ENCODE measurements at places on chromosomes 4 and X.

- no peak for DNase-seq
Measured at GRCh38 chr4:22240814-22241213, 275.1 kb downstream of the ADGRA3 start.

DNA sequence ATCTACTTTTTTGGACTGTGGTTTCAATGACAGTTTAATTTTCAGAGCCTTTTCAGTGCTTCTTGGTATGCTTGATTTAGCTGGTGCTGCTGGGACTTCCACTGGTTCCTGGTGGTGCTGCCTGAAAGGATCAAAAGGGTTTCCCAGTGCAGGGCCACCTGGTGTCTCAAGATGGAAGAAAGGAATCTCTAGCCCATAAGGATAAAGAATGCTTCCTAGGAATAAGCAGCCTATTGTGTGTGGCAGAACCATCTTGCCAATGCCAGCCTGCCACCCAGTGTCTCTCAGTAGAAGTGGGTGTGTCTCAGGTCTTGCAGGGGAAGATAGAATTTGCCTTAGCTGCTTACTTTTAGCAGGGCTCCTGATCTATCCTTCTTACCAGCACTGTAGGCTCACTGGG, 15.0 kb upstream of the RAI2 start:
- no peak for DNase-seq

DNA sequence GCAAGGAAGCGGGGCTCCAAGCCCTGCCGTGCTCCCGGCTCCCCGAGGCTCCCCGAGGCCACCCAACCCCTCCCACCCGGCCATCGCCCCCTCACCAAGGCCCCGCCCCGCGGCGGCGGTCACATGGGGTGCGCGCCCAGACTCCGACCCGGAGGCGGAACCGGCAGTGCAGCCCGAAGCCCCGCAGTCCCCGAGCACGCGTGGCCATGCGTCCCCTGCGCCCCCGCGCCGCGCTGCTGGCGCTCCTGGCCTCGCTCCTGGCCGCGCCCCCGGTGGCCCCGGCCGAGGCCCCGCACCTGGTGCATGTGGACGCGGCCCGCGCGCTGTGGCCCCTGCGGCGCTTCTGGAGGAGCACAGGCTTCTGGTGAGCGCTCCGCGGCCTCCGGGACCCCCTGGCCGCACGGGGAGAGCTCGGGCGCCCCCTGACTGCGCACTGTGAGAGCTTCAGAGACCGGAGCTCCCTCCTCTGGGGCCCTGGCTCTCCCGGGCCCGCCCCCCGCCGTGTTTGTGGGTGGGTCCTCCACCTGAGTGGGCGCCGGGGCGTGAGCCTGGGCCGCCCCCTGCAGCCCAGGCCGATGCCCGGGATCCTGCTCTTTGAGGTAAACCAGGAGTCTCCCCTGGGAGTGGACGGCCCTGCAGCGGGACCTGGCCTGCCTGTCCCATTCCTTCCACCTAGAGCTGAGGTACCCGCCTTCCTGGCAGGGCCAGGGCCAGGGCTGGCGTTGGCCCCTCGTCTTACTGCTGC, at the start of gene IDUA:
IDUA (plus strand) TSS at position 166 of the 745 bp plus-strand sequence; CDS start at position 207, 41 bp downstream.
- DNase-seq, result peak; percentile 88

GRCh38 chr4:79651456-79651855, 243.4 kb upstream of the GK2 start:
- DNase-seq, result no peak

GRCh38 chr4:112731715-112732114, 94.8 kb downstream of the LARP7 start:
- no peak for DNase-seq

DNA sequence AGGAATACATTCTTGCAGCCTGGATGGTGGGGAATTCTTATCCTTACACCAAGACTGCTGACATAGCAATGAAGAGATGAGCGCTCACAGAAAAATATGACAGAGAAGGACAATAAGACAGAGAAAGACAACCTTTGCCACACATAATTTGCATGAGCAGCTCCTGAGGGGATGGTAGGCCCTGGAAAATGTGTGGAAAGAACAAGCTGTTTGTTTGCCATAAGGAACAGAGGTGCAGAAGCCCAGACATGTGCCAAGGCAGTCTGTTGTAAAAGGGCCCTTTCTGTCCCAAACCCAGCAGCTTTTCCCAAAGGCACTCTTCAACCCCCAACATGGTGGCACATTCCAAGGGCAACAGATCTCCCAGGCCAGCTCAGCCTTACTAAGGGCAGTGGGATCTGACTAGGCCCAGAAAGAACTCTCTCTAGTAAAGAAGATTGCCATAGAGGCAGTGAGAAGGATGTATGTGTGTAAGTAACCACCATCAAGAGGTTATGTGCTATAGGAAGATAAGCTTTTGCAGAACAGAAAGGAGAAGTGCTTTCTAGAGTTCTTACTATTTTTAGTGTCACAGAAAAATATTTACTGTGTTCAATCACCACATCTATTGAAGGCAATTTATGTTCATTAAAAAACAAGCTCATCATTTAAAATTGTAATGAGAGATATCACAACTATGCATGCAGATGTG, 287.0 kb upstream of the RASGEF1B start:
- DNase-seq, result no peak

GRCh38 chr4:47837094-47837907, 566 bp downstream of the CORIN start:
- peak; percentile 41 for DNase-seq

DNA sequence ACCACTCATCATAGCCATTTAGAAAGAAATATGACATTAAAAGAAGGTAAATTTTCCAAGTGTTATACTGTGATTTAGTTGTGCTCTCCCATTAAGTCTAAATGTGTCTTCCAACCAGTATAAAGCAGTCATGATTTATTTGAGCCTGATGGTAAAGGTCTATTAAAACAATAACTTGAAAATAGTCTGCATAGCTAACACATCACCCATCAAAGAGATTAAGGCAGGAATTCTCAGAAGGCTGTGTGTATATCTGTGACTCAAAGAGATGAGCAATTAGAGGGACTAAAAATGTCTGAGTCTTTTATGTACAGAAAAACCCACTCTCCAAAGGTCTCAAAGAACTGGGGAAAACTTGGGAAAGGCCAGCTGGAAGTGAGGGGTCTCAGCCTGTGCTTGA, 70.3 kb upstream of the IQCM start:
- DNase-seq, result no peak

DNA sequence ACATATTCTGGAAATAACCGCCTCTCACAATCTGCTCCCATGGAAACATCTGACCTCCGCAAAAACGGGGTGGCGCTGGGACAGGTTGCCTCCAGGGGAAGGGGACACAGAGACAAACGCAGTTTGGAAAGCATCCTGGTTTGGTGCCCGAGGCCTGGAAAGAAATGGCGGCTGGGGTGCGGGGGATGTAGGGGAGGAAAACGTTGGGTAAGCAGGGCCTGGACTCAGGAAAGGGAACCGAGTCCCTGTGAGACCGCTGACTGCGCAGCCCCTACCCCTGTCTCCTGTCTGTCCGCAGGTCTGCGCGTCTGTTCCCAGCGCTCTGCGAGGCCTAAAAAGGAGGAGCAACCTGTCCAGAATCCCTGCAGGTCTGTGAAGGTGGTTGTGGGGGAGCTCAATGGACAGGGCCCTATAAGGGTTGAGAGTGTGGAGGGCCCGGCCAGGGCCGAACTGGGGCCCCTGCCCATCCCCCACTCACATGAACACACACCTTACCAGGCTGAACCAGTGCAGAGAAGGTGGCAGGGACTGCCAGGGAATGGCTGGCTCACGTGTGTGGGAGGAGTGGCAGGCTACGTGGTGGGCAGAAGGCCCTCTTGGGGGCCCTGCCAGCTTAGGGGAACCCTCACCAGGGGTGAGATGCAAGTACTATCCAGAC, 672 bp downstream of the TCEAL3 start:
- DNase-seq, result no peak

DNA sequence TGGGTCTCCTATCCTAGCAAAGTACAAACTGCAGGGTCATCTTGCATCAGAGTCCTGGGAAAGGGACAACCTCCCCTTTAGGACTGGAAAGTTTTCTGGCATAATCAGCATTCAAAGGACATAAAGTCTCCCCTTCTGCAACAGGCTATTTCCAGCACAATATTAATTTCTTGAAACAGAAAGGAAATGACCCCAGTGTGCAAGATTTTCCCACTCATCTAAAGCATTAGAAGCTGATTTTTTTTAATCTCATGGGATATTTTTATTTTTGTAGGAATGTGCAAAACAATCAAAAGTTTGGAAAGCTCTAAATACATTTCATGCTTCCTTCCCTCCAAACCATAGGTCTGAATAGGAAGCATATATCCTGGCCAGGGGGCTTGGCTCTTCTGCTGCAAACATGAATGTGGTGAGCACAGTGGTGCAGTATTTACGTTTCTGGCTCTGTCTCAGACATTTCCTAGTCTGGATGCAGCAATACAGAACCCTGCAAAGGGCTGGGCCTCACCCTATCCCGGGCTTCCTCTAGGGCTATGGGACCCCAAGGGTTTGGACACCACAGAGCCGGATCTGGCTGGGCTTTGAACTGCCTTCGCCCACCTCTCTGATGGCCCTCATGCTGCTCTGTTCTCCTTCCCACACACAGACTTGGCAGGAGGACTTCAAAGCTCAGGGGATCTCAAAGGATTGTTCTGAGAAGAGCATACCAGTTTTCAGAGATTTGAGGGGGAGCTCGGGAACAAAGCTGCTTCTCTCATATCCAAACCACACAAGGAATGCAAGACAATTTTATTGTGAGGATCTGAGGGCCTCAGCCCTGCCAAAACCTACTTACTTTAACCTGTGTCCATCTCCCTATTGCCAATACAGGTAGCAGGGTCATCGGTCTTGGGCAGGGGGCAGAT, 64.9 kb downstream of the POLR2B start:
- DNase-seq, result no peak

GRCh38 chrX:10109695-10110094, 47.1 kb upstream of the CLCN4 start:
- DNase-seq, result no peak

DNA sequence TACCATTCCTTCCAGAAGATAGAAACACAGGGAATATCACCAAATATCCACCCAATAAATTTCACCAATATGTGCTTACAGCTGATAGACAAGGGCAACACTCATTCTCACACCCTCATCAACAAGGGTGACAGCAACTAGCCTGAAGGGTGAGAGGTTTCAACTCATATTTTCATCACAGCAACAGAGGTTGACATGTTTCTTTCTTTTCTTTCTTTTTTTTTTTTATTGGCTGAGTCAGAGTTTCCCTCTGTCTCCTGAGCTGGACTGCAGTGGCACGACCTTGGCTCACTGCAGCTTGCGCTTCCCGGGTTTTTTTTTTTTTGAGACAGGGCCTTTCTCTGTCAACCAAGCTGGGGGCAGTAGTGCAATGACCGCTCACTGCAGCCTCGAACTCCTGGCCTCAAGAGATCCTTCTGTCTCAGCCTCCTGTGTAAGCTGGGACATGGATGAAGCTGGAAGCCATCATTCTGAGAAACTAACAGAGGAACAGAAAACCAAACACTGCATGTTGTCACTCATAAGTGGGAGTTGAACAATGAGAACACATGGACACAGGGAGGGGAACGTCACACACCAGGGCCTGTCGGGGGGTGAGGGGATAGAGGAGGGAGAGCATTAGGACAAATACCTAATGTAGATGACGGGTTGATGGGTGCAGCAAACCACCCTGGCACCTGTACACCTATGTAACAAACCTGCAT, 27.5 kb upstream of the ASMTL start:
- DNase-seq, result no peak

- peak; percentile 23 for DNase-seq
Measured at GRCh38 chrX:119502727-119503483, 34.7 kb downstream of the SLC25A5 start.

- DNase-seq, result no peak
Measured at GRCh38 chr4:110544594-110544993, 68.6 kb downstream of the ENPEP start.

- no peak for DNase-seq
Measured at GRCh38 chr4:148116969-148117368, 325.2 kb downstream of the NR3C2 start.

GRCh38 chr4:107453987-107454386, 266.0 kb downstream of the PAPSS1 start:
- DNase-seq, result no peak

GRCh38 chr4:141614878-141615586, 21.4 kb upstream of the IL15 start:
- DNase-seq, result no peak

DNA sequence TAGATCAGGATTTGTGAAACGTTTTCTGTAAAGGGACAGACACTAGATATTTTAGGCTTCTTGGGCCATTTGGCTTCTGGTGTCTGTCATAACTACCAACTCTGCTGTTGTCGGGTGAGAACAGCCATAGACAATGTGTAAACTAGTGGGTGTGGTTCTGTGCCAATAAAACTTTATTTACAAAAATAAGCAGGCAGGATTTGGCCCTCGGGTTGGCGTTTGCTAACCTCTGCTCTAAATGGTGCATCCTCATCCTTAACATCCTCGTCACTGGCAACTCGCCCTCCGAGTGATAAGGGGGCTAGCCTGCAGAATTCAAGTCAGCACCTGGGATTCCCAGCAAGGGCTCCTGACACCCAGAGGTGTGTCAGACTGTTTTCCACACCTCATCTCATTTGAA, 105.8 kb upstream of the MSX1 start:
- no peak for DNase-seq

- DNase-seq, result no peak
Measured at GRCh38 chr4:130545596-130545995, 1449.6 kb downstream of the C4orf33 start.

DNA sequence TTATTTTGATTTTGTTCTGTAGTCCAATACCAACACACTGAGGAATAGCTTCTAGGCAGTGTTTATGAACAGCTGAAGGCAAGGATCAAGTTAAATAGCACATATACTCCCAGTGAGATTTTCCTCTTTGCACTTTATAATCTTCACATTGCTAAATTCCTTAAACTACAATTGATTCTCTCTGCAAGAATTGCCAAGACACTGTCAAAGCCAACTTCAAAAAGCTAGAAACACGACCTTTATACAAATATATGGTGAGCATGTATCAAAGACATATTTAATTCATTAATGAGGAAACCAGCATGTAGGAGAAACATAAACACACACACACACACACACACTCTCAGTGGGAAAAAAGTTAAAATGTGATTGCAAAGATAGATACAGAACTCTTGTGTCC, 86.4 kb upstream of the FAM9C start:
- DNase-seq, result no peak

GRCh38 chrX:31228415-31228832, 156.6 kb upstream of the FTHL17 start:
- no peak for DNase-seq

GRCh38 chr4:8525383-8526120, 54.6 kb upstream of the GPR78 start:
- no peak for DNase-seq

GRCh38 chr4:6134612-6135220, 65.6 kb downstream of the JAKMIP1 start:
- no peak for DNase-seq

DNA sequence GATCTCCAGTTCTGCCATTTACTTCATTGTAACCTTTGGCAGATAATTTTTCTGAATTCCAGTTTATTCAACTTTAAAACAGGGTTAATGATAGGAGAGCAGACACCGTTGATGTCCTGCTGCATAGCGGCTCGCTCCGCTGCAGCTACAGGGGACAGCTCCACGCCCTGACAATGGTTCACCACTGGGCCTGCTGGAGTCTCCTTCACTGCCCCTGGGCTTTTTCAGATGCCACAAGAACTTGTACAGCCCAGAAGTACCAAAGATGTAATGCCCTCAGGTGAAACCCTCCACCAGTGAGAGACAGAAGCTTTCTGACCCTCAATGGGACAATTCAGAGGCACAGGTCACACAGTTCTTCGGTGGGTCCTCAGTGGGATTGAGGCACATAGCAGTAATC, 22.7 kb upstream of the SEPTIN11 start:
- DNase-seq, result no peak

- no peak for DNase-seq
Measured at GRCh38 chrX:125492439-125492838, 172.8 kb downstream of the TEX13C start.
